ENCODE measurements at places on chromosomes 7 and 10.

- DNase-seq: no peak
Measured at GRCh38 chr7:79624336-79624735, 170.9 kb upstream of the MAGI2 start.

DNA sequence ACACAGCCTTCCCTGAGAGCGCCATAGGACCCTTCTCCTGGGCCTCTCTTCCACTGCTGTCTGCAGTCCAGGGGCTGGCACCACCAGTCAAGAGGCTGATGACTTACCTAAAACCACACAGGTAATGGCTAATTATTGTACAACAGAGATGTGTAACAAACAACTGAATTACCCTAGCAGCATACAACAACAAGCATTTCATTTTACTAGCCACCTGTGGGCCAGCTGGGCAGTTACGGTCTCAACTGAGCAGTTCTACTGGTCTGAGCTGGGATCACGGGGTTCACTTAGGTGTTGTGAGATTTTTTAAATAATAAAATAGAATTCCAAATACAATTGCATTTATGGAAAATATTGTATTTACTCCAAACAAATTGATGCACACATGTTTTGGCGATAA is 431.9 kb downstream of the TNS3 start:
- no peak for DNase-seq

- DNase-seq: no peak
Measured at GRCh38 chr10:51076299-51076841, 2.1 kb downstream of the PRKG1 start.

GRCh38 chr10:97034958-97035769 is 150.6 kb downstream of the SLIT1 start:
- no peak for DNase-seq

DNA sequence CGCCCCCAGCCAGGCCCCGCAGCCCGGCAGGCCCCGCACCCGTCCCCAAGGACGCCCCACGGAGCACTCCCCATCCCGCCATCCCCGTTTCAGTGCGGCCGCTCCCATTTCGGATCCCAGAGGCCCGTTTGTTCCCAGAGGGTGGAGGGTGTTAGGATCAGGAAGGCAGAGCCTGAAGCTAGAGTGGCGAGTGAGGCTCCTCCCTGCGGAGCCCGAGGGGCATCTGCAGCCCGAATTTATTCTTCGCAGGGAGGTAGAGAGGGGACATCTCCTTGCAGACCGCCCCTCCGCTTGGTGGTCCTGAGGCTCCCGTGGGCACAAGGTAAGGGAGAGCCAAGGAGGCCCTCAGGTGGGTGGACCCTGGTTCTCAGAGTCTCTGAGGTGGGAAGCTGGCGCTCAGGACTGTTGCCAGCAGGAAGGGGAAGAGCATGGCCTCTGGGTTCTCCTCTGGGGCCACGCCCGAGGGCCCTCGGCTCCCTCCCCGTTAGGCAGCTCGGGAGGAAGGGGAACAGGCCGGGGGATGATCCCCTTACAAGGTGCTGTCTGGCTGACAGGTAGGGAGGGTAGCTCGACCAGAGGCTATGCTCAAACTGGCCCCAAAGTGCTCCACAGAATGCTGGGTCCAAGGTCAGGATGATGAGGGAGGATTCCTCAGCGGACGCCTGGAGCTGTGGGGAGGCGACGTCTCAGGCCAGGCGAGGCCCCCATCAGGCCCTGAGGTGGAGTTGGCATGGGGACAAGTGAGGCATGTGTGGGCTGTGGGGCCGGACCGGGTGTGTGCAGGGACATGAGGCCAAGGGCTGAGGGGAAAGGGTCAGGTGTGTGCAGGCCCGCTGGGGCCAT is 17.4 kb downstream of the POLL start:
- DNase-seq: no peak

- DNase-seq: no peak
Measured at GRCh38 chr7:30505174-30505697, 607 bp upstream of the GGCT start.

- peak; percentile 29 for DNase-seq
Measured at GRCh38 chr10:29874606-29875269, 184.6 kb downstream of the JCAD start.

GRCh38 chr10:125190946-125191345 is 30.6 kb upstream of the CTBP2 start:
- no peak for DNase-seq

DNA sequence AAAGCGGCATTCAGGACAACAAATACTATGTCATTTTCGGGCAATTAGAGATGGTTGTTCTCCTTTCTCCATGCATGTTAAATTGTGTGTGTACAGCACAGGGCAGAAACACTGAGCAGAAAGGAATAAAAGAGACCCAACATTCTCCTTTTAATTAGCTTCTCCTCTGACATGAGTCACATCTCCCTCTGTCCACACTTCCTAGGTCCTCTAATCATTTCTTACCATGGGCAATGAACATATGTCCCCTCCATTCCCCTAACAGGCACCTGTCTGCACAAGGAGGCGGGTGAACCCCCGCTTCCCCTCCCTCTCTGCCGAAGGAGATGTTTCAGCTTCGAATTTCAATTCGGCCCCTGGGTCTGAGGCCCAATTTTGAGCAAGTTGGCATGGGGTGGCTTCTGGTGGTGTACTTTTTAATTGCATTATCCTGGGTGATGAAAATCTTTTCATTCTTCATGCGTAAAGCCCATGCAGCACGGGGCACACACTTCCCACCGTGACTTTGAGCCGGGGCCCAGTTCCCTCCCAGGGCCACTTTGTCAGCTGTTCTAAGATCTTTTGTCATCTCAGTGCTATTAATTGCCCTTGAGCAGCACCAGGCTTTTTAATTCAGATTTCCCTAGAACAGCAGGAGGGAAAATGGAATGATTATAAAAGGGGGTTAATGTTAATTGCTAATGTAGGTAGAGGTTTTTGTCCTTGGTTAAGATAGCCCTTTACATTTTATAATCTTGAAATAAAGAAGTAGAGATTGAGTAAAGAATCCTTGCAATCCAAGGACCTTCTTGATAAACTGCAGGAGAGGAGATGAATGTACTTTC is 219.5 kb upstream of the NRP1 start:
- DNase-seq: no peak

- DNase-seq: no peak
Measured at GRCh38 chr7:151035026-151035717, 6.9 kb downstream of the ABCB8 start.

GRCh38 chr7:47647181-47647917 is 65.4 kb upstream of the TNS3 start:
- DNase-seq: no peak

GRCh38 chr10:30822693-30823465 is 193.3 kb upstream of the LYZL2 start:
- no peak for DNase-seq

- no peak for DNase-seq
Measured at GRCh38 chr10:32882076-32882475, 76.0 kb downstream of the ITGB1 start.

- peak; percentile 84 for DNase-seq
Measured at GRCh38 chr7:76326646-76327233, 24.3 kb downstream of the HSPB1 start.

DNA sequence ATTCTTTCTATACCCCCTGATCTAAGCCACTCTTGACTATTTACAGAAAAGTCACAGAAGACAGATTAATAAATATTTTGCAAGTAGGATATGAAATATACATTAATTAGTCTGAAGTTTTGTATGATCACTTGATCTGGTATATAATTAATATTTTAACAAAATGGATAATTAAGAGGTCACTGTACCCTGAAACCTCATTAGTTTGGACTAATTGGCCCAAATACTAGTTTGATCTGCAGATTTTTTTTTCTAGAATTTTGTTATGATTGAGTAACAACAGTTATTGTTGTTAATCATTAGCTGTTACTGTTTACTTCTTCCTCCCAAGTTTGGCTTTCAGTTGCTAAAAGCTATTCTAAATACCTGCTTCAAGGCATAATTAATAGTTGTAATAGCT is 2.7 kb downstream of the NHLRC2 start:
- DNase-seq: no peak

DNA sequence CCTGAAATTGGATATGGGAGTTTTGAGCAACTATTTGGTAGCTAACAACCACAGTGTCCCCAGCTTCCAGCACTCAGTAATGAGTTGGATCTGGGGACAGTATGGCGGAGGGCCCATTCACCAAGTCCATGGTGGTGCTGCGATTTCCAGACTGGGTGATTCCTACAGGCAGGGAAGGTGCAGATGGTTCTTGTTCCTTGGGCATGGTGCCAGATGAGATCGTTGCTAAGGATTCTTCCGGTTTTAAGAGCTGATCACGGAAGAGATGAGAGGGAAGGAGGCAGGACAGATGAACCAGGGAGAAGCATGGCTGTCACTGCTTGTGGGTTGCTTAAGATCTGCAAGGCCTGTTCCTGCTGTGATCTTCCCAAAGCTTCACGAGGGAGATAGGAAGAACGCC is 380.3 kb downstream of the TCERG1L start:
- no peak for DNase-seq

DNA sequence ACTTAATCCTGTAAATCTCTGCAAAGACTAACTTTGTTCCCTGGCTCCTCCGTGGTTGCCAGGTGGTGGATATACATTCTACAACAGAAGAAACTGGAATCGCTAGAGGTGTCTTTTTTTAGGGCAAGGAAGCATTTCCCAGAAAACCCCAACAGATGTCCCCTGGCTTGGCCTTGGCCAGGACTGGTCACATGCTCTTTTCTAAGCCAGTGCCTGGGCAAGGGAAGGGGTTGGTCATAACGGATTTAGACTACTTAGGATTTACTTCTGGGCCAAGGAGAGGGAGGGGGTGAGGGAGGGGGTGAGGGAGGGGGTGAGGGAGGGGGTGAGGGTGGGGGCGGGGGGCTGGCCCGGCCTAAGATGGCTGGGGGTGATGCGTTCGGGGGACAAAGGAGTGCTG is 105.7 kb downstream of the SNX10 start:
- no peak for DNase-seq

- no peak for DNase-seq
Measured at GRCh38 chr10:103072891-103073290, 120.2 kb downstream of the NT5C2 start.

DNA sequence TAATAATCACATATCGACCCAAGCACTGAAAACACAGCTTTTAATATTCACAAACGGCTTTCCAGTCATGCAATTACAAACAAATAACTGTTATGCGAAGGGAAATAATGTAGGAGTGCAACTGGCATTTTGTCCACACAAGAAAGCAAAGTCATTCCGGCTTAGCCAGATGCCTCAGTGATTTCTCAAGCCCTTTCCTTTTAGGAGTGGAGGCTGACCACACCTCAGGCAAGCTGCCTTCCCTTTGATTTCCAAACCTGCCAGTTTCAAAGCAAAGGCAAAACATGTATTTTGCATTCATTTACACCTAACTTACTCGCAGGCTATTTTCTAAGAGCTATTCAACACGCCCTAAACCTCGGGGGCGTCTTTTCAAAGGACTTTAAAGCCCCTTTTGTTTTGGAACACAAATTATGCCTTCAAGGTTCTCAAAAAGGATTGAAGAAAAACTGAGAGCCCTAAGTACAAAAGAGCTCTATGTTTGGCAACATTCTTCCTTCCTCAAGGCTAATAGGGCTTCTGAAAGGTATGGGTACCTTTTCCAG is 109.6 kb downstream of the CPXM2 start:
- no peak for DNase-seq

DNA sequence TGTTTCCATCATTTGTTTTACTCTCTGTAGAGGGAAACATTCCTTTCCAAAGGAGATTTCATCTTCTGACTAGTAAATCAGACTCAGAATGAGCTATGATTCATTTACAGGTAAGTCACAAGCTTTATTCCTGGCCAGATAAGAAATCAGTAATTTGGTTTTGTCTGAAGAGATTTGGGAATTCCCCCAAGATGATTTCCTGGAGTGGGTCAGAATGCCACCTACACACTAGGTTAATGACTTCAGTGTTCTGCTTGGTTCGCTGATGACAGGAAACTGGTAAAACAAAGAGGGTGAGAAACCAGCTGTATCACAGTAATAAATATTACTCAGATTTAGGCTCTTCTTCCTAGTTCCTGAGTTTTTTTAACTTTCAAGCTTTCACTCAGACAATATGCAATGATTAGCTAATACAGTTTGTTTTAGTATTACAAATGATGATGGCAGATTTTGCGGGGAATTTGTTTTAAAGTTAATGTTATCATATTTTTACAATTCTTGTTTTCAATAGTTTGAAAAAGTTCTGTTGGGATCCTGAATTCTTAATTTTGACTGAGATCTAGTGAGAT is 8.3 kb upstream of the ASZ1 start:
- DNase-seq: no peak

- peak; percentile 28 for DNase-seq
Measured at GRCh38 chr7:151061213-151062110, 2.1 kb downstream of the SLC4A2 start.

DNA sequence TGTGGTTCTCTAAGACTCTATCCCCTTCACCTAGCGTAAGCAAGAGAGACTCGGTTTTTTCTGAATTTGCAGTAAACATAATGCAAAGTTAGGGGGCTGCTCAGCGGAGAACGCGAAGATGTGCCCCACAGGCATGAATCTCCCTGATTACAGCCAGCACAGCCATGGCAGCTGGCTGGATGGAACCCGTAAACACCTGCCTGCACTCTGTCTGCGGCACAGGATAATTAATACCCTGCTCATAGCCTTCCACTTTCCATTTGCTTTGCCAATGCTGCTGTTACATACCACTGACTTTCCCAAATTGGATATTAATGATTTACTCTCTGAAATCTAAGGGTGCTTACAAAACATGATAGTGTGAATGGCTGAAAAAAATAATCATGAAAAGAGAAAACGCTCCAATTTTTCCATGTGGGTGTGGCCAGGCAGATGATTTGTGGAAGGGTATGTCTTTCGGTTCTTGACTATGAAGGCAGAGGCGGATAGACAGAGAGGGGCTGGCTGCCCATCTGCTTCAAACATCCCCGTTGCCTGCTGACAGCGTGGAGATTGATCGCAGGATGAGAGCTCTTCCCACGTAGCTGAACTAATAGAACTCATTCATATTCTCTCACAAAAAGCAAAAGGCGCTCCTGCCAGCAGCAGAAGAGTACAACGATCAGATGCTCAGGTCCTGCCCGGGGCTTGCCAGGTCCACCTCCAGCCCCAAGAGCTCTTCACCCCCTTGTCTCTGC is 193.2 kb upstream of the GHITM start:
- no peak for DNase-seq

All from cardiac fibroblast (primary cell).